ENCODE measurements at places on chromosomes 5 and 9. TPM values are rescaled to one million over a fixed set of nuclear protein-coding genes. Genes with fewer than 3 reads are reported as not detected.

The CCDC183 gene
- not detected for total RNA-seq

The SLCO6A1 gene
- total RNA-seq = not detected

The SECISBP2 gene
- 38.8 TPM for total RNA-seq

The ZNF462 gene
- 0.06 TPM for total RNA-seq

The UBAC1 gene
- 104 TPM for total RNA-seq

The ORM1 gene
- total RNA-seq = not detected

- peak; percentile 72 for DNase-seq
Measured at GRCh38 chr5:157718519-157718918, 12.7 kb upstream of the THG1L start.

GRCh38 chr5:117713585-117714198 is 1139.1 kb upstream of the SEMA6A start:
- DNase-seq = no peak

DNA sequence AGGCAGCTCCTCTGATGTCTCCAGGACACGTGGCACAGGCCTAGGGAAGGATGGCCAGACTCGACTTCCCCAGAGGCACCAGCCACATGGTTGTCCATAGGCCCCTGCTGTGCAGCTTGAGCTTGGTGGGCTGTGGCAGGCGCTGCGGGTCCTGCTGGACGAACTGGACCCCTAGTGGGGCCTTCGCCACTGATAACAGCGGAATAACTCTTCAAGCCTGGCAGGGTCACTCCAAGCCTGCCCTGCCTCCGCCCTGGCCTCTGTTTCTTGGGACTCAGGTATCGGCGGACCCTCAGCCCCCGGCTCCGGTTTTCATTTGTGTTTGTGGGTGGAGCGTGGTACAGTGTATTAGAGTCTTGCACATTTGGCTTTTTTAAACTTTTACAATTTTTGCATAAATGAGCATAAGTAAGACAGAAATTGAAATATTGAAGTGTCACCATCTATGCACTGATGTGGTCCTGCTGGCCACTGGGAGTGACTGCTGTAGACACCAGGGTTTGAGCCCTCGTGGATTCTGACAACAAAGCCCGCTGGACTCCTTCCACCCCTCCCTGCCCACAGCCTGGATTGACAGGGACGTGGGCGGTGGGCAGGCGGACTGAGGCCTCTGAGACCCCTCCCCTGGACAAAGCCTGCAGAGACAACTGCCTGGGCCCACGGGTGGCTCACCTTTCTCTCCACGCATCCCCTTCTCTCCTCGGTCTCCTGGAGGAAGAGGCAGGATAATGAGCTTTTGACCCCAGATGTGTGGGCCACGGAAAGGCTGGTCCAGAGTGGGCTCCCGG is 3.8 kb downstream of the FCN1 start:
- DNase-seq = no peak

- DNase-seq = no peak
Measured at GRCh38 chr9:116501871-116502270, 185.2 kb upstream of the TRIM32 start.

GRCh38 chr5:87850843-87851242 is 417.8 kb downstream of the TMEM161B start:
- no peak for DNase-seq

GRCh38 chr5:105101577-105101976 is 1539.0 kb upstream of the NUDT12 start:
- no peak for DNase-seq
